Right atrium auricular region (tissue), 2 donors: ENCODE measurements at places on chromosomes 11 and 22.

DNA sequence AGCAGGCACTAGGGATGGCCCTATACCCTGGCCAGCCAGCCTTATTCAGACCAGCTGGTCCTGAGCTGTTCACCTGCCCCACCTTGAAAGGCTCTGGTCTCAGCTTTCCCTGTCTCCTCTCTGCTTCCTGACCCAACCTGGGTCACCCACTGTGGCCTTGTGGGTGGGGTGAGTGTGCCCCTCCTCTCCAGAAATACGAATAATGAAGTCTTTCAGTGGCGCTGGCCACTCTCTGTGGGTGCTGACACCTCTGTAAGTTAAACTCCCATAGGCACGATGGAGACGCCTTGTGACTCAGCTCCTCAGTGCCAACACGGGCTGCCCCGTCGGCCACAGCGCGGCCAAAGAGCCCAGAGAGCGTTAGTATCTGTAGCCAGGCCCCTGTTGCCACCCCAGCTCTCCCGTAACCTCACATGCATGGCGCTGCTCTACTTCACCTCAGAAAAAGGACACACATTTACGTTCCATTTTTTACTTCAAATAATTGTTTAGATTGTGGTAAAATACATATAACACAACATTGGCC is 74.6 kb upstream of the SEPTIN5 start:
- DNase-seq, result no peak

GRCh38 chr11:129410395-129410960 is 34.8 kb downstream of the BARX2 start:
- DNase-seq, result no peak

- DNase-seq, result no peak
These were observed 946.0 kb downstream of the FAM181B start for GRCh38 chr11:81787584-81788049.

DNA sequence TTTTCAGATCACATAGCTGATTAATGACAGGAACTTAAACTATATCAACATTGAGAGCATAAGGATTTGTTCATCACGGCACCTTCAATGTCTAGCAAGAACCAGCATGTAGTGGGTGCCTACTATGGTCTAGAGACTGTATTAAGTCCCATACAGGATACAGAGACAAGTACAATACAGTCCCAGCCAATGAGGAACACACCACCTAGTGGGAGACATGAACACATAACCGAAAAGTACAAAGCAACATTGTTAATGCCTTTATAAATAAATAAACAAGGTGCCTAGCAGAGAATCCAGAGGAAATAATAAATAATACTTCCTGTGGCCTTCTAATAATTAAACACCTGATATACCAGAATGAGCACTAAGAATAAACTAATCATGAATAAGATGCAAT is 87.7 kb upstream of the OPCML start:
- DNase-seq, result no peak

- DNase-seq, result no peak
These were observed 97.7 kb downstream of the CD44 start for GRCh38 chr11:35236667-35237003.

GRCh38 chr11:120688163-120688562 is 176.6 kb downstream of the GRIK4 start:
- no peak for DNase-seq

DNA sequence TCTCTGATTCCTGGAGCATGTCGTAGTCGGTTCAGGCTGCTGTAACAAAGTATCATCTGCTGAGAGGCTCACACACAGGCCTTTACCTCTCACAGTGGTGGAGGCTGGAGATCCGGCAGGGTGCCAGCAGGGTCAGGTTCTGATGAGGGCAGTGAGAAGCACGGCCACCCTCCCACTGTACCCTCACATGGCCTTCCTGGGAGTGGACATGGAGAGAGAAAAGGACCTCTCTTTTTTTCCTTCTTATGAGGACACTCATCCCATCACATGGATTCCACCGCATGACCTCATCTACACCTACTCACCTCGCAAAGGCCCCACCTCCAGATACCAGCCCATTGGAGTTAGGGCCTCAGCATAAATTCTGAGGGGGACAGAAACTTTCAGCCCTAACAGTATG is 99.5 kb downstream of the BCR start:
- no peak for DNase-seq

DNA sequence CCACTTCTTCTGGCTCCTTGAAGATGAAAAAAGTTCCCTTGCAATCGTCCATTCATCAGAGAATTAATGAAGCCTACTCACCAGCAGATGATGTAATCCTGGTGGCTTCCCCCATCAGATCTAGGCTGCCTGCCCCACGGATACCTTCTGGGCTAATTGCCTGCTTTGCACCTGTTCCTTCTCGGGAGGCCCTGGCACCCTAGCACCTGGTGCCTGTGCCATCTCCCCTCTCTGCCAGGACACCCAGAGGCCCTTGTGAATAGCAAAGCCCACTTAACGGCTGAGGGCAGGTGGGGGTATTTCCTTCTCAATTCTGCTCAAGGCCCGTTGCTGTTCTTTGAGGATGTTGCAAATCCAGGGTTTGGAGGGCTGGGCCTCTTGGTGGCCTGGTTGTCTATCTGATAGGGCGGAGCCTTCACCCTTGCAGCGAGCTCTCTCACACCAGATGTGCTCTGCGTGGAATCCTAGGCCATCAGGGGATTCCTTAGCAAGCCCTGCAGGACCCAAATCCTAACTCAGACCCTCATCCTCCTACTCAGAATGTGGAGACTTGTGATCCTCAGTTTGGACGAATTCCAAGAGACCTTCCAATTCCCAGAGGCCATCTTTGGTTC is at the start of gene LMO2:
Gene LMO2, minus strand, starts transcription at position 363 of the 614 bp plus-strand sequence. CDS start 22,360 bp downstream, outside the sequence.
- DNase-seq, result no peak

- DNase-seq, result no peak
These were observed 22.2 kb upstream of the IL18BP start for GRCh38 chr11:71976551-71976950.

DNA sequence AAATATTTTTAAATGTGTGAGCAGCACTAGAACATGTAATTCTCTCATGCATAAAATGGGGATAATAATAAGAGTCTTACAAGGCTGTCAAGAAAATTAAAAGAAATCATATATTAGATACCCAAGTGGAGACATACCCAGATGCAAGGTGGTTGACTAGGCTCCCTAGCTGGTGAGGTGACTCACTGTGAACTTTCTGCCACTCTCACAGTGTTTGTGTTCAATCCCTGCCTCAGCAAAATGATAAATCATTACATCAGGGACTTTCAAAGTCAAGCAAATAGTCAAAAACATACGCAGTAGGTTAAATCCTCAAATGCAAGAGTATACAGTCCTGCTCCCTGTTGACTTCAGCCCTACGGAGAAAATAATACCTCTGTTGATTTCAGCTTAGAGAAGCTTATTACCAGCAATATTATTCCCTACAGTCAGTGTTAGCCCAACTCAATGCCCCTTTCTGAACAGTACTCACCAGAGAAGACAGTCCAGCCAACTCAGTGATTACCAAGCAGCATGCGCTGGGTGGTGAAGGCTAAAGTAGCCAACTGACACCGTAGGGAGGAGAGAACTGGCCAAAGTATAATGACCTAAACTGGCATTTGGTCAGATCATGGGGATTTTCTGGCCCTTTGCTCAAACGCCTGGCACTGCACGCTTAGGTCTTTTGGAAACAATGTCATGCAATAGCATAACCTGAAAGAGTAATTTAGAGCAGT is 73.1 kb upstream of the BARX2 start:
- no peak for DNase-seq

DNA sequence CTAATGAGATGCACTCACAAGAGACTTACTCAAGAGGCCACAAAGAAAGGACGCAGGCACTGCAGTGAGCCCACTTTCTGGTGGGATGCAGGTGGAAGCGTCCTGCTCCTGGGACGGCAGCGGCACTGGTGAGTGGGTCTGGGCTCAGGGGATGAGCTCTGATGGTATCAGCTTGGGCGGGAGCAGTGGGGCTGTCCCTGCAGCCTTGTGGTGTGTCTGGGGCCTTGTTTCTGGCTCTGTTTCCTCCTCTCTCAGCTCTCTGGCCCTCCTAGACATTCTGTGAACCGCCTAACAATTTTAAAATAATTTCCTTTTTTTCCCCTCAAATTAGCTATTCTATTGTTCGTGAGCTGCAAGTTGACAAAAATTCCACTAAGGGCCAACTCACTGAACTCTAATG is 8.8 kb upstream of the ST14 start:
- DNase-seq, result no peak

GRCh38 chr11:112226831-112227401 is 688 bp downstream of the PTS start:
- DNase-seq, result no peak

DNA sequence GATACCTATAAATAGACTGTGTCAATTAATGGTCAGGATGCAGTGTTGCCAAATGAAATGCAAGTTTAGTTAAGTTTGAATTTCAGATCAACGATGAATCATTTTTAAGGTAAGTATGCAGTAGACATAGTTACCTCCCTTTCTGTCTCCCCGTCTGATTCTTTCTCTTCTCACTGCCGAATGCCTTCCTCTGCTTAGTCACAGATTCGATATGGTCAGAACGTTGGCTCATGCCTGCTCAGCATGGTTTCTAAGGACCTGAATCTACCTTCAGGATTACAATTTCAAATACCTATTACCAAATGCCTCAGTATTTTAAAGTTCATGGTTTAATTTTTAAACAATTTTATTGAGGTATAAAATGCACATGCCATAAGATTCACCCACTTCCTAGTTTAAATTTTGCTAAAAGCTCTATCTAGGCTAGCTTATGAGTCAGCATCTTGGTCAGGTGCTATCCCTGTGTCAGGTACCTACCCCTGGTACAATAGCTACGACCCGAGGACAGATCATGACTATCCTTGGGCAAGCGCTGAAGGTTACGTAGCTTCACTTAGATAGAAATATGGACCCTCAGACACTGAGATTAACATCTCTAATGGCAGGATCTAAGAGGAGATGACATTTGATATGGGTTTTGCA is 78.2 kb upstream of the SPON1 start:
- DNase-seq, result no peak

- no peak for DNase-seq
These were observed 31.2 kb downstream of the MRPL48 start for GRCh38 chr11:73818846-73819245.

DNA sequence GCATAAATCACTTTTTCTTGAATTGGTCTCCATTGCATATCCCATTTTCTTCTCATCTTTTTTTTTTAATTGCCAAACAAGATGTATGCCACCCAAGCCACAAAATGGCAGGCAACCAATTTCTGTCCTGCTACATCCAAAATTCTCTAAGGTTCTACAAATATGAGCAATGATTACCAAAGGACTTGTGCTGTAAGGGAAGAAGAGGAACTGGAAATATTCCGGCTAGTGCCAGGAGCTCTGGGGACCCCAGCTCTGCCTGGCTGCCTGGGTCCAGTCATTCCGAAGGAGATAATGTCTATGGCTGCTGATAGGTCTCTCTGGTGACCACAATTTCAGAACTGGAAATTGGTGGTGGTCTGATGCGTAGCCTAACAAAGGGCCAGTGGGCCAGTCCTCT is 17.1 kb upstream of the SNX32 start:
- no peak for DNase-seq

GRCh38 chr22:31488988-31489617 is 539 bp downstream of the EIF4ENIF1 start:
- no peak for DNase-seq

- no peak for DNase-seq
These were observed 39.7 kb downstream of the ACAT1 start for GRCh38 chr11:108160970-108161566.

DNA sequence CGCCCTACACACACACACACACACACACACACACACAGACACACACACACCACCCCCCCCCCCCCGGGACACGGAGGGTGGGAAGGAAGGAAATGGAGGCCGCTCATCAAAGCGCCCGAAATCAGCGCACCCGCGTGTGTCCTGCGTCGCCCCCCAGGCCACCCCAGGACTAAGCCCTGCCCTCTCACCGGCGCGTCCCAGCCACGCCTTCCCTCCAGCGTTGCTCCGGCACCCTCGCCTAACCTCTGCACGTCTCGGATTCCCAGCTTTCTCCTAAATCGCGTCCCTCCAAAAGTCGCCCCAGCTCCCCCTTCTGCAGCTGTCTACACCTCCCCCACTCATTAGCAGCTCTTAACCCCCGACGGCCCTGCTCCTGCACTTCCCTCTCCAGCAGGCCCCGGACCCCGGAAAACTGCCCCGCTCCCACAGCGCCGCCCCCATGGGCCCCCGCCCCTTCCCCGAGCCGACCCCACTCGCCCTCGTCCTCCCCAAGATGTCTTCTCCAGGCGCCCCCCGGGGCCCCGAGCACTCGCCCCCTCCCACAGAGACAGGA is 557 bp downstream of the PACSIN2 start:
- DNase-seq, result no peak

GRCh38 chr22:47374273-47374771 is 611.9 kb downstream of the TBC1D22A start:
- DNase-seq, result no peak
